ENCODE measurements at places on chromosomes 7 and 10.
A peak's percentile ranks its signal among the peaks of the same experiment; 100 is the strongest.

- no peak for DNase-seq
These were observed 509.3 kb downstream of the SORCS3 start for GRCh38 chr10:105150259-105150880.

GRCh38 chr7:110130669-110131068, 960.3 kb upstream of the LRRN3 start:
- no peak for DNase-seq

- no peak for DNase-seq
These were observed 22.1 kb upstream of the CARD11 start for GRCh38 chr7:3065724-3066143.

GRCh38 chr10:28721318-28721951, 44.1 kb downstream of the BAMBI start:
- DNase-seq: no peak

- no peak for DNase-seq
These were observed 98.6 kb upstream of the TMEM168 start for GRCh38 chr7:112888781-112889180.

DNA sequence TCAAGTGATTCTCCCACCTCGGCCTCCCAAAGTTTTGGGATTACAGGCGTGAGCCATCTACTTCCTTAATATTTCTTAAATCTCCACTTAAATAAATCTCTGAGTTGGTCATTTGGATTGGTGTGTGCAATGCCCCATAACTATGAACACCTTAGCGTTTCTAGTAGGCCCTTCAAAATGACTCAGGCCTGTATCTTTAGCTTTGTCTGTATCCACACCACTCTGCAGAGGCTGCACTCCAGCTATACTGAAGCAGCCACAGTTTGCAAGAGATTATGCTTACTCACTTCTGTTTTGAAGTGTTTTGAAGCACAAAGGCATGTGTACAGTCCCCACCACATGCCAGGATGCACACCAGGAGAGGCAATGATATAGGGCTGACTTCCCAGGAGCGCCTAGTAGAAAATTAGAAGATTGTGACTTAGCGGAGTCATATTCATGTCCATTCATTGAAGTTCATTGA, 2.4 kb upstream of the ST7 start:
- DNase-seq: no peak

DNA sequence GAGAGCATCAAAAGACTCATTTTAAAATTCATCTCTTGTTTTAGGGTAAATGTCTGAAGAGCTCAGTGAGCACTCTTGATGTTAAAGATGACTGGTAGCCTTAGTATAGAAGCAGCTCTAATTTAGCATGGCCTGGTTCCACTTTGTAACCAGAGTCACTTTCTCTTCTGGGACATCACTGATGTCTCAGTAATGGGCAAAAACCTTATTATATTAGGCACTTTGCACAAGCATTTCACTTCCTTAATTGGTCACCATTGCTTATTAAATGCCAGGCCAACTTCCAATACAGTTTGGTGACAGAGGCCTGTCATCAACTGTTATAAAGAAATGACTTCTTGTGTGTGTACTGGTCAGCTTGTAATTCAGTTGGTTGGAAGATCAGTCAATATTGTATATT, 53.0 kb downstream of the STEAP1B start:
- no peak for DNase-seq

GRCh38 chr10:133048926-133049325, 38.8 kb upstream of the ADGRA1 start:
- no peak for DNase-seq

DNA sequence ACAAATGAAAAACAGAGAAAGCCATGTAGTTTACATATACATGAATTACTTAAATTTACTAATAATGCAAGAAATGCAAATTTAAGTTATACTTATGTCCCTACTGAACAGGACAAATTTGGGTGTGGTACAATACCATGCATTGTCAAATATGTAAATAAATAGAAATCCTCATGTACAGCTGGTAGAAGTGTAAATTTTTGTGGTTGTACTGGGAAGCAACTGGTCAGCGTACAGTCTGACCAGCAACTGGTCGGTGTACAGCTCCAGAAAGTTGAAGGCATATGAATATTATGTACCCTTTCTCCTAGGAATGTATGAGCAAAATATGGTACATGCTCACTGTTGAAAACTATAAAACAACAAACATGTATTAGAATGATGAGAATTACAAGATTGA, 93.9 kb upstream of the TMEM106B start:
- DNase-seq: no peak

- no peak for DNase-seq
These were observed 20.6 kb upstream of the CCNJ start for GRCh38 chr10:96022739-96023138.

GRCh38 chr7:128831178-128831993, 1.2 kb downstream of the FLNC start:
- no peak for DNase-seq

DNA sequence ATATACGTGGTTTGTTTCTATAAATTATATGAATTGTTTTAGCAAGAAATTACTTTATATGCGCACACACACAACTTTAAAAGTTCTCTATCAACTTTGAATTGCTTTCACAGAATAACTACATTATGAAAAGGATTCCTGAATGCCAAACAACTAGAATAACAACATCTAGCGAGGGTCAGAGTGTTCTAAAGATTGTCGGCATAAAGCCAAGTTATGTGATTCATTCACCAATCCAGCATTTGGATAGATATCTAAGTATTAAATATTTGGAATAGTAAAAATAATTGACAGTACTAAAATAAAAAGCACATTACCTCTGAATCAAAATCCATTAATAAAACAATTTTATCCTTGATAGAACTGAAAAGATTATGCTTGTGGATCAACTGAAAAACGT, 125.3 kb upstream of the AMPH start:
- DNase-seq: no peak

GRCh38 chr7:1104516-1105179, 16.7 kb downstream of the GPER1 start:
- no peak for DNase-seq

- DNase-seq: no peak
These were observed 16.5 kb upstream of the ANK3 start for GRCh38 chr10:60406182-60406581.

DNA sequence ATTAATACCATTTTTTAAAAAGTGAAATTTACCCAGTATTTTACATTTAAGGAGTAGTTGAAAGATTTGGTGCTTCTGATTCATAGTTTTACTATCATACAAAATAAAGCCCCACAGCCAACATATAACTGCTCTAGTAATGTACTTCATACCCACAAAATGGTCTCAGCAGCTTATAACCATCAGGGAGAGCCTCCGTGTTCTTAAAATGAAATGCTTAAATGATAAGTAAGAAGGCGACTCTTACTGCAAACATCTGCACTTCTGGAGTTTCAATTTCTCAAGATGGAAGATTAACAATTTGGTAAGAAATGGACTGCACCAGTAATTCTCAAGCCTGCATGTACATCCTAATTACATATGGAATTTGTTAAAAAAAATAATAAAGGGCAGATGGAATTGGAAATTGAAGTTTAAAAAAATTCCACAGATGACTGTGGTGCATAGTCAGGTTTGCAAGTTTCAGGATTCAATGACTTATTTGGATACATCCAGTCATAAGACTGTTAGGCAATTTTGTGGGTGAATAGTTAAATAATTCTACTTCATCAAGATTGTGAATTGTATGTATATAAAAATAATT, 461.0 kb downstream of the KIF20B start:
- DNase-seq: no peak

GRCh38 chr7:136130511-136131303, 153.5 kb upstream of the MTPN start:
- DNase-seq: no peak

GRCh38 chr10:19623321-19623720, 192.9 kb upstream of the PLXDC2 start:
- DNase-seq: no peak

- DNase-seq: no peak
These were observed 226.2 kb upstream of the TCF7L2 start for GRCh38 chr10:112723876-112724275.

DNA sequence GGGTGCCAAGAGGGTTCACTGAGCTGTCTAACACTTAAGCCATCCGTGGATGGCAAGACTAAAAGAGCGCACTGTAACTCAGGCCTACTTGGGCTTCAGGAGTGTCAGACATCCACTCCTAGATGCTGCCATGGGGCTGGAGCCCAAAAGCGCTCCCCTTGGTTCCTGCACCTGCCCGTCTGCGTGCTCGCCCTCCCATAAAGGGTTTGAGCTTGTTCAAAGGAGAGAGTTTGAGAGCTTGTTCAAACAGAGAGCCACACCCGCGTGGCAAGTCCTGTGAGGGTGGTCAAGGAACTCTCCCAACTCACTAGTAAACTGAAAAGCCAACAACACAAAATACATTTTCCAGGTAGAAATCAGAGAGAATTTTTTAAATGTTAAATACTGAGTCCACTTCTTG, 256.7 kb downstream of the SEMA3A start:
- no peak for DNase-seq

GRCh38 chr7:36607721-36608095, 116.6 kb downstream of the AOAH start:
- DNase-seq: peak; percentile 35

DNA sequence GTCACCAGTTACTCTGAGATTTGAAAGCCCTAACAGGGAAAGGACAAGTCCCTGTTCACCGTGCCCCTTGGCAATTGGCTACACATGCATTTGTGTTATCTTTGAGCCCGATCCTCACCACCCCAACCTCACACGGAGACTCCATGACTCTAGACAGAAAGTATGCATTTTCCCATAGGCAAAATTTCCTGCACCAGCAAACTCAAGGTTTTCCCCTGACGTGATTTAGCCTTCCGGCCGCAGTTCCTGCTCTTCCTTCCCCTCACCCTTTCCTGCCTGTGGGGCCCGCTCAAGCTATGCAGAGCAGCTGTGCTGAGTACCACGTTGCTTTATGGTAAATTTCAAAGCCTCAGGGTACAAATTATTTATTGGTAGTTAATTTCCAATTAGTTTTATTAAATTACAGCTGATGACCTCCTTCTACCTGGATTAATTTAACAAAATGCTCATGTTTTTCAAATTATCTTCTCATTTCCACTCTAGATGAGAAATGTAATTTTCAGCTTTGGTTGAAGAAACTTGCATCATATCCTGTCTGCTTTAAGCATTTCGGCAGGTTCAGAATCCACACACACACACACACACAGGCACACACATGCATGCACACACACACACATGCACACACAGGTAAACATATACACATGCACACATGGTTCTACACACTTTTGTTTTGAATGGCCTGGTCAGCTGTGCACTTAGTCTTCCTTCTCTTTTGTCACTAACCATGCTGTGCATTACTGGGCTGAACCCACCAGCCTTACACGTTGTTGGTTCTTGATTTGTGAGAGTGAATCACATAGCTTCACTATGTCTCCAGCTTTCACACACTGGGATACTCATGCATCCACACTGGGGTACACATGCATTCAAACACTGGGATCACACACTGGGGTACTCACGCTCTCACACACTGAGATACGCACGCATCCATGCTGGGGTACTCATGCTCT, 283.1 kb upstream of the PITRM1 start:
- DNase-seq: no peak

- no peak for DNase-seq
These were observed 21.6 kb downstream of the GRID2IP start for GRCh38 chr7:6529643-6530042.

- DNase-seq: no peak
These were observed 34.0 kb downstream of the GATA3 start for GRCh38 chr10:8088504-8088903.

GRCh38 chr10:62116896-62117295, 151.7 kb downstream of the RTKN2 start:
- peak; percentile 87 for DNase-seq

GRCh38 chr7:70694434-70694970, 437.4 kb upstream of the GALNT17 start:
- DNase-seq: no peak

GRCh38 chr10:18271491-18271890, 131.3 kb downstream of the CACNB2 start:
- DNase-seq: no peak

DNA sequence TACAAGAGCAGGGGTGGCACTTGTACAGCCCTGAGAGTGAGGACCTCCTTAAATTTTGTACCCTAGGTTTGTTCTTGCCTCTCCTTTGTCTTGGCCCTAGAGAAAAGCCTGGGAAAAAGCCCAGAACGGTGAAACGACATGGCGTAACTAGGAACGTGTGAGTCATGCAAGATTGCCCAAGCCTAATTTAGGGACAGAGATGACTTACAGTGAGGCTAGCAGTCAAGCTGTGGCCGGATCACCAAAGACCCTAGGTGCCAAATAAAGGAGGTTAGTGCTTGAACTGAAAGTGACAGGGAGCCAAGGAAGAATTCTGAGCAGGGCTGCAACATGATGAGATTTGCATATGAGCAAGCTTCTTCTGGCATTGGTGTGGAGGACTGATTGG, 25.1 kb downstream of the TBXAS1 start:
- no peak for DNase-seq

Measured in NCI-H774 (cell line).